K562 (cell line): ENCODE measurements at places on chromosomes 12 and 14.
A peak's percentile ranks its signal among the peaks of the same experiment; 100 is the strongest.

- no peak for DNase-seq
These were observed 23.1 kb downstream of the KCNK10 start for GRCh38 chr14:88299865-88300530.

GRCh38 chr14:103803661-103804060 lies 43.7 kb downstream of the PPP1R13B start:
- DNase-seq: no peak

DNA sequence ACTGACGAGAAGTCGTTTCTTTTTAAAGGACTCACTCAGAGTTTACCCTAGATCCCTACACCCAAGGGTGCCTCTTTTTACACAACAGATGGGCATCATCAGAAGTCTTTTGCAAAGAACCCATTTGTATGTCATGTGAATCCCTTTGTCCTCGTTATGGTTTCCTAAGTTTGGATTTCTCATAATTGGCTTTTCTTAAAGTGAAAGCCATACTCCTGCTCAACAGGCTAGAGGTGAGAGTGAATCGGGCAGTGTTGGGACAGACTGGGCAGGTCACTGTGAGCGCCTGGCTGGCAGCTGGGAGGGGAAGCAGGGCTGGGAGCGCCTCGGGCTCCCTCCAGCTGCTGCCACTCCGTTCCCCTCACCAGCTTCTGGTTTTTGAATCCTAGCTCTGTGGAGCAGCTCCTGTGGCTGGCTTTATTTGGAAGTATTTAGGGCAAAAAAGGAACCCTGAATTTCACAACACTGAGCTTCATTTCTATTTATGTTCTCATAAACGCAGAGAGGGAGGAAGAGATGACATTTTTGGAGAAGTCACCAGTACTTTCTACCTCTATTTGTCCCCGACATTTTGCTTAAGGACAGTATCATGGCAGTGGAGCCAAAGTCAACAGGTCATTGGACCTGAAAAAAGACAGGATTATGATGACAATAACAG lies 63.8 kb upstream of the ACTN1 start:
- DNase-seq: no peak

DNA sequence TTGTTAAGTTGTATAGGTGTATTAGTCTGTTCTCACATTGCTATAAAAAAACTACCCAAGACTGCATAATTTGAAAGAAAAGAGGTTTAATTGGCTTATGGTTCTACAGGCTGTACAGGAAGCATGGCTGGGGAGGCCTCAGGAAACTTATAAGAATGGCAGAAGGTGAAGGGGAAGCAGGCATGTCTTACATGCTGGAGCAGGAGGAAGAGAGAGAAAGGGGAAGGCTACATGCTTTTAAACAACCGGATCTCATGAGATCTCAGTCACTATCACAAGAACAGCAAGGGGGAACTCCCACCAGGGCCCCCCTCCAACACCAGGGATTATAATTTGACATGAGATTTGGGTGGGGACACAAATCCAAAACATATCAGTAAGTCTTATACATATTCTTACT lies 60.5 kb upstream of the OR10AD1 start:
- DNase-seq: no peak

DNA sequence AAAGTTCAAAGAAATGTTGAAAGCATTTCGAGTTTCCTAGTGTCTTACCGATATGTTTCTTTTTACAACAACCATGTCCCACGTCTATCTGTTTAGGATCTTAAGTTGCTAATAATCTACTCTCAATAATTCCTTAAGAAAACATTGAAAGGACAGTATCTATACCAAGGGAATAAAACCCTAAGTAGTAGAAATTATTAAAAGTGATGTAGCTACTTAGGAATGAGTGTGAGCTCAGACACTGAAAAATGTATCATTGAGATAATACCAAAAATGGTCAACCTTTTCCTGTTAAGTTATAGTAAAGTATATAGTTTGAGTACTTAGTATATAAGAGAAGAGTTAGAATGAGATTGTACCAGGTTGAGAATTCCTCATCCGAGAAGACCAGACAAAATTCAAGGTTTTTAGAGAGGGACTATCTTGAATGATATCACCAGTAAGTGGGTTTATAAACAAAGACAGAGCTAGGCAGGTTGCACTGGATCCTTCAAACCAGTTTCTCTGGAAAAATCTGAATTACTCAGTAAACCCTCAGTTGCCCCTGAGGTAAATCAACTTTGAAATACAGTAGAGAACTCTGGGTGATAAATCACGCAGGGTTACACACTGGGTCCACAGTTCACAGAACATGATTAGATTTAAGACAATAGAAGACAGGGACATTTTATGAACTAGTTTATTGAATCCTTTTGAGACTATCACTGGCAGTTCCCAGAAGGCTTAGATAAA lies 96.8 kb downstream of the ERGIC2 start:
- no peak for DNase-seq

- DNase-seq: no peak
These were observed 4.3 kb downstream of the MFAP5 start for GRCh38 chr12:8658346-8658745.

DNA sequence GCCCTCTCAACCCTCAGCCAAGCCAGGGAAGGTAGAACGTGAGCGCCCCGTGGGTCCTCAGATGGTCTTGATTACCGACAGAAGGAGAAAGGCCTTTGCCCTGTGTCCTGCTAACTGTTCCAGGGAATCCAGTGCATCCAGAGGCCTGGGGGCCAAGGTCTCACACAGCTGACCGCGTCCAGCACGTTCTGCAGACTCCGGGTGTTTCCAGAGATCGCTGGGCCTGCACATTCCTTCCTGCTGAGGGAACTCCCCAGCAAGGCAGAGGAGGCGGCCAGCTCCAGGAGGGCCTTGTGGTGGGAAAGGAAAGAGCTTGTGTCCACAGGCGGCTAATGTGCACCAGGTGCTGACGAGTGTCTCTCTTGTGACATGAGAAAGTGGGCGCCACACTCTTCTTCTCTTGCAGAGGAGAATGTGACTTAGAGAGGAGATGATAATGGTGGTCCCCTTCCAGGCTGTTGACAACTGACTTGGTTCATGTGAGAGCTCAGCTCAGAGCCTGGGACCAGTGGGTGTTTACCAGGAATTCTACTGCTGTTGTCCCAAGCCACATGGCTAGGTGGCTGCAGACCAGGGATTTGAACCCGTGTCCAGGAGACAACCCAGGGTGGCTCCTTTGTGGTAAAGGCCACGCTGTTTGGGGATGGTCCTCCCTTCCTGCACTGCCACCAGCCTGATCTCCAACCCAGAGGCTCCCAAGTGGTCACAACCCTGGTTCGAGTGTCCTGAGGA lies 46.8 kb upstream of the DLK1 start:
- no peak for DNase-seq

DNA sequence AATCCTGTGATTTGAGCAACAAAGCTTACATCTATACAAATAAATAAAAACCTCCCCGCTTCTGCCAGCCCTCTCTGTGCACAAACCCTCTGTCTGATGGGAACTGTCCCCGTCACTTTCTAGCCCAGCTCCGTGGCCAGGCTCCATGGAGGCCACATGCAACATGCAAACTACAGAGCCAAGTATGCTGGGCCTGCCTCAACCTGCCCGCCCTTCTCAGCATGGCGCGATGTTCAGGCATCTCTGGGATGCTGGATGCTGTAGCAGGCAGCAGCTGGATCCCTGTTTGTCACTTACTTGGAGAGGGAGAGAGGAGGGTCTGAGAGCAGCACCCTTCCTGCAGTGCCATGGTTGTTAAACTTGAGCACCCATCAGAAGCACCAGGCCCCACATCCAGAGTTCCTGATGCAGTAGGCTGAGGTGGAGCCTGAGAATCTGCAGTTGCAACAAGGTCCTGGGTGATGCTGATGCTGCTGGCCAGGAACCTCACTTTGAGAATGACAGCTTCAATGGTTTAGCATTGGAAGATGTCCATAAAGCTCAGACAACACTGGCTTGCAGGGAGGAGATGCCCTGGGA lies 32.4 kb downstream of the CLMN start:
- no peak for DNase-seq

- no peak for DNase-seq
These were observed 85.5 kb downstream of the STAB2 start for GRCh38 chr12:103672401-103673119.

DNA sequence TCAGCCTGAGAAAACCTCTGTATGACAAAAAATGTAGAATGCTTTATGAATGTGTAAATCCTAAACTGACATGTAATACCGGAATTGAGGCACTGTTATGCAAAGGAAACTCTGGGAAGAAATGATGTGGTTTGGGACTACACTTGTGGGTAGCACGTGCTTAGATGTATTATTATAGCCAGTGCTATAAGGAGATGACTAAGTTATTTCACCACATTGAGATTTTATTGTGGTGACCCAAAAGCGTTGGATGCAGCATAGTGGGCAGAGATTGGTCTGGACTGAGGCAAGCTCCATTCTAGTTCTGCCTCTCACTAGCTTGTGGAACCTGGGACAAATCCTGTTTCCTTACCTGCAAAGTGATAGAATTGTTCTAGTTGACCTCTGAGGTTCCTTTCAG lies 172.2 kb downstream of the SNAPC1 start:
- DNase-seq: no peak

DNA sequence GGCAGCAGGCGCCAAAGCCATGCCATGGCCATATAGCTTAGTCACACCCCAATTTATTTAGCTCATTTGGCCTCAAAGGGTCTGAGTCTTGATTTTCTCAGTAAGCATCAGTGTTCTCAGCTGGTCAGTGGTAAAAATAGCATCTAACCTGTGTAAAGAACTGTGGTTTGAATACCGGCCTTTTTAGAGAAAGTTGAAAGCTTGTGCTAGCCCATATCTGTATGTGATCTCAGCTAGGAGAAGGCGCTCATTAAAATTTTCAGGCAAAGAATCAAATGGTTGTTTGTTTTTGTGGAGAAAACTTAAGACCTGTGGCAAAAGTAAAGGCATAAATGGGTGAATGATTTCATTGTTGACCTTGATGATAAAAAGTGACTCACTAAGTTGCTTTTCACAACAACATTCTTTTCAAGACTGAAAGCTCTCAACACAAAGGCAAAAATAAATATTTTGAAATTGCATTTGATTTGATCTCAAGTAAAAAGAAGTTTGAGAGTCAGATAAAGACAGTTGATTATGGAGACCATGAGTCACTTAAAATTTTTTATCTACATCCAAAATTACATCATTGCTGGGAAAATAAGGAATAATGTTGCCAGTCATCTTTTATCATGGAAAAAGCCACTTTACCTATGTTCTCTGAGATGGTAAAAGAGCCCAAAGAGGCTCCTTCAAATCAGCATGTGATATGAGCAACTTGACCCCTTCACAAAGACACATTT lies 128.5 kb upstream of the RGS6 start:
- no peak for DNase-seq

GRCh38 chr12:46065412-46066166 lies 75.2 kb upstream of the SCAF11 start:
- no peak for DNase-seq

DNA sequence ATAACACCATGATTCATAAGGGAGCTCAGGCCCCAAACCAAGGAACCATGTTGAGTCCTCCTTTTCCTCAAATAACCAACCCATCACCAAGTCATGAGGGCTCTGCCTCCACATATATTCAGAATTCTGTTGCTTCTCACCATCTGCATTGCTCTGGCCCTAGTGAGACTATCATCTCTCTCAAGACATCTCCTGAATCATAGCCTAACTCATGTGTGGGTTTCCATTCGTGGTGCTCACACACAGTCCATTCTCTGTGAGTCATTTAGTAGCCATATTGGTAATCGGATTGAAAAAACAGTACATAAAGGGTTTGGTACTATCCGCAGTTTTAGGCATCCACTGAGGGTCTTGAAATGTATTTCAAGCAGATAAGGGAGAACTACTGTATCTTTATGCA lies 5.1 kb upstream of the SLC38A2 start:
- DNase-seq: no peak

GRCh38 chr12:4587108-4587507 lies 25.1 kb downstream of the DYRK4 start:
- DNase-seq: no peak

DNA sequence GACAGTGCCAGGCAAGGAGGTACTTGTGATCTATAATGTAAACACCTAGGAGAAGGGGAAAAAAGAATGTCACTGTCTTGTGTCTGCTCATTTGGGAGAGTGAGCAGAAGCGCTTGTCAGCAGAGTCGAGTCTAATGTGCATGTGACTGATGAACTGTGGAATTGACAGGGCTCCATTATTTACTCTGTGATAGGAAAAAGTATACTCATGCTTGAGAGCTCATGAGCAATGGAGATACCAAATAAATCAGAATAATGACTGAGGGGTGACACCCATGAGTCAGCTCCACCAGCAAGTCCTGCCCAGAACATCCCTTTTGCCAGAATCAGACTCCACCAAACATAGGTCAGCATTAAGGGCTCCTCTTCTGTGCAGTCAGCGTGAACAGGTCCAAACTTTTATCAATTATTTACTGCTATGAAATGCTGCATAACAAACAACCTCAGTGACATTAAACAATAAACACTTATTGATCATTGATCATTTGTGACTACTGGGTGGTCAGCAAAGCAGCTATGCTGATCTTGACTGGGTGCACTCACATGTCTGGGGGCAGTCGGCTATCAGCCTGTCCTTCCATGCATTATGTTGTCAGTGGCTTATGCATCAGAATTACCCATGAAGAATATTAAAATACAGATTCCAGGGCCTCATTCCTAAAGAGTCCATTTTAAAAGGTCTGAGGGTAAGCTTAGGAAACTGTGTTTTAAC lies 29.2 kb upstream of the WSCD2 start:
- no peak for DNase-seq

DNA sequence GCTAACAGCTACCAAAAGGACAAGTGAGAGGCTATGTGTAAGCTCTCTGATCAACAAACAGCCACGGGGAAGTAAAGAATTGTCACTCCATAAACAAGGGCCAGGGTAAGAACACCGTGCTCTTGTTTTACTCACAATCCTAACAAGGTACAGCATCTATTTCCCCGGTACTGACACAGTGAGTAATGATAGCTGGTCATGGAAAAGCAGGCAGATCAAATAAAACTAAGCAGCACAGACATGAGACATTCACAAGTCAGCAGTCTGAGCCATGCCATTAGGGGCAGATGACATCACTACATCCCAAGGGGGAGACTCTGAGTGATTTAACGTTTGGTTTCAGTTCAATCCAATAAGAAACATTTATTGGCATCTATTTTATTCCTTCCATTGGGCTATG lies 54.4 kb downstream of the ARL6IP4 start:
- peak; percentile 27 for DNase-seq

GRCh38 chr12:109581856-109582255 lies 8.3 kb downstream of the MVK start:
- no peak for DNase-seq

- DNase-seq: no peak
These were observed 949.2 kb downstream of the TRHDE start for GRCh38 chr12:73221398-73221797.
